Progenitor cell of endocrine pancreas (in vitro differentiated cells): ENCODE measurements at places on chromosomes 2 and 18.
A peak's percentile ranks its signal among the peaks of the same experiment; 100 is the strongest.

DNA sequence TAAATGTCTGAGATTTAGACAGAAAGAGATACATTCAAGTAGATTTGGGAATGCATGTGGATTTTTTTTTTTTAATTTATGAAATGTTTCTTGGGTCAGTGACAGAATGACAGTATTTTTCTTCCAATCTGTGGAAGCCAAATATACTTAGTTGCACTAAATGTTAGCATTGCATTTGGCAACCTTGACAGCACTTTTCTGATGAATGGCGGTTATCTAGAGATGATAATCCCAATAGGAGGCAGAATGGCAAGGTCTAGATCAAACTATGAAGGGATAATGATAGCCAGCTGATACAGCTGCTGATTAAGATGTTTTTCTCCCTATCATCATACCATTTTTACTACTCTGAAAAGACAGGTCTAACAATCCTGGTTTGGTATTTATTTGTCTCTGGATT, 174.5 kb upstream of the STON1 start:
- no peak for DNase-seq
- peaks cover 10% of the 10 kb centered on the region for H3K4me1 ChIP-seq
- peaks cover 29% of the 10 kb centered on the region for H3K36me3 ChIP-seq
- no peak overlapping the region for H3K4me3 ChIP-seq
- H3K27me3 ChIP-seq = no peaks in the 10 kb centered on the region
- no peak overlapping the region for H3K27ac ChIP-seq

DNA sequence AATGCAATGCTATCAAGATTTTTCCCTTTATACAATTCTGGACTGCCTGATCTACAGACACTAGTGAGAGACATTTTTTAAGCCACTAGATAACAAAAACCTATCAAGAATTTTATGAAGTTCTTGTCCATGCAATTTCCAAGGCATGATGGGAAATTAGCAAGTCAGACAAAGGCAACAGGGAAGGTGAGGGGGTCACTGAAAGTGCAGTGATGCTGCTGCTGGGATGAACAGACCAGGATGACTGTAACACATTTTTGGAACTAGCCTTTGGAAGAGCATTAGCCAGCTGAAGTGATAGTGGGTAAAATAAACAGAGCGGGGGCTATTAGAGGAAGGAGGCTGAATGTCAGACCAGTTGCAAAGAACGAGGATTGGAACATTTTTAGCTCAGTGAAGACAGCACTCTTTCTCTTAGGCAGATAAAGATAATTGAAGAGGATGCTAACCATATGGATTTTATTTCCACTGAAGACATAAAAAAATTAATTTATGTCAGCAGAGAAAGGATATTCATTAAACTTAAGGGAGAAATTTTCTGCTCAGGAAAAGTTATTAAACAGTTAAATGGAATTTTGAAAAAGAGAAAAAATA, 17.9 kb downstream of the NRXN1 start:
- H3K4me1 ChIP-seq = peaks cover 25% of the 10 kb centered on the region
- no peaks in the 10 kb centered on the region for H3K27me3 ChIP-seq
- no peaks in the 10 kb centered on the region for H3K36me3 ChIP-seq
- H3K27ac ChIP-seq = no peak overlapping the region

DNA sequence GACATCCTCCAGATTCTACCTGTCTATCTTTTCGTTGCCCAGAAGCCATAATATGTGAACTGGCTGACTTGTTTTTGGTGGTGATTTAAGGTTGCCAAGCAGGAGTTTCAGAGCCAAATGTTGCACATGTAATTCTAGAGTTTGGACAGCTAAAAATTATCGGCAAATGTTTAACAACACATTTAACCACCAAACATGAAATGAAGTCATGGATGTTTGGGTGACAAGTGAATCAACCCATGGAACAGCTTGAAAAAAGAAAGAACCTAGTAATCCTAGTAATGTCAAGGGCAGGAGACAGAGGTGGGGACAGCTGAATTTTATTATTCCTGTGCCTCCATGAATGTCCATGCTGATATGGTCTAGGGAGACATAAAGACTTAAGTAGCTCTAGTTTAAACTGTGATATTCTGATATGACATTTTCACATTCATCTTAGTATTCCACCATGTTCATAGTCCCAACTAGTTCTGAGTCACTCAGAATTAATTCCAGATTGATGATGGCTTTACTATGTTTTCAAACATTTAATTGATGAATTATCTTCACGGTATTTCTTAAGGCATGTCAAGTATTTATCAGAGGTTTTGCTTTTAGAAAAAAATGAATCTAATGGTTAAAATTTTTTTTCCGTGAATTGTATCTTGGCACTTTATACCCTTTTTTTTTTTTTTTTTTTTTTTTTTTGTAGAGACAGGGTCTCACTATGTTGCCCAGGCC, 101.7 kb downstream of the SOCS6 start:
- no peak overlapping the region for H3K4me3 ChIP-seq
- H3K27me3 ChIP-seq = no peaks in the 10 kb centered on the region
- H3K4me1 ChIP-seq = peaks cover 5% of the 10 kb centered on the region
- no peaks in the 10 kb centered on the region for H3K36me3 ChIP-seq
- no peak for DNase-seq
- H3K27ac ChIP-seq = no peak overlapping the region

- no peak overlapping the region for H3K4me3 ChIP-seq
- no peak overlapping the region for H3K27ac ChIP-seq
- peaks cover 36% of the 10 kb centered on the region for H3K27me3 ChIP-seq
- DNase-seq = no peak
Measured at GRCh38 chr2:216341121-216341520, 31.2 kb downstream of the MARCHF4 start.

DNA sequence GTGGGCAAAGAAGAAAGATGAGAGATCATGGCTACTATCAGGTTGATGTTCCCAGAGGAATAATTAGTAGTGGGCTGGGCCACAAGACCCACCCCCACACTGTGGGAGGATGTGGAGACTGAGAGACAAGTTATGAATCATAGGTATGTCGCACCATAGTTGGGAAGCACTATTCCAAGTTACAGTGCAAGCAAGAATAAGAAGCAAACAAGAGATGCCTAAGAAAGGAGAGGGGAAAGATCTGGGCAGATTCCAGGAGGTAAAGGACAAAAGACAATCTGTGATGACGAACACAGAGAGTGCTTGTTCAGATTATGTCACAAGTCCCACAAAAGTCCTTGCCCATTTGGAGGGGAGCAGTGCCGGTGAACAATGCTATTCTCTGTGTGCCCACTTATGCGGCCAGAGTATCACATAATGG, 56.6 kb downstream of the FAM228A start:
- no peak for DNase-seq
- no peak overlapping the region for H3K27ac ChIP-seq
- H3K27me3 ChIP-seq = no peaks in the 10 kb centered on the region

DNA sequence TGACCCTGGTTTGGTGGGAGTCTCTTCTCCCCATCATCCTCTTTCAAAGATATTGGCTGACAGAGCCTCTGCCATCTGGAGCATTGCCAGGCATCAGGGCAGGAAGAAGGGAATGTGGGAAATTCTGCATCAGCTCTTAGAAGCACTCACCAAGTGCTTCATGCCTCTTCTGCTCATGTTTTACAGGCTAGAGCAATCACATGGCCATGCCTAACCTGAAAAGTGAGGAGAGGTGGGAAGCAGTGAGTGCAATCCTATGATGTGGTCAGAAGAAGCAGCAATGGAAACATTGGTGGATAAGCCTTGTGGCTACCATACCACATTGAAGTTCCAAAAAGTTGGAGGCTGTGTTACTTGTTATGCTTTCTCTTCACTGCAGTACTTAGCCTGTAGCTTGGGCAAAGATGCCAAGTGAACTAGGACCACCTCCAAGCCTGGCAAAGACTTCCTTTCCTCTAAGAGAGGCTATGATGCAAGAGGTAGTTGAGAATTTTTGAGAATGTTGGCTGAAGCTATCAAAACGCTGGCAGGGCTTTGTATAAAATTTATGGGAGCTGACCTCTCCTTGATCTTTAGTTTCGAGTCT, 64.1 kb downstream of the BCL2L11 start:
- H3K27me3 ChIP-seq = peaks cover 36% of the 10 kb centered on the region
- H3K36me3 ChIP-seq = no peaks in the 10 kb centered on the region
- H3K4me3 ChIP-seq = no peak overlapping the region

DNA sequence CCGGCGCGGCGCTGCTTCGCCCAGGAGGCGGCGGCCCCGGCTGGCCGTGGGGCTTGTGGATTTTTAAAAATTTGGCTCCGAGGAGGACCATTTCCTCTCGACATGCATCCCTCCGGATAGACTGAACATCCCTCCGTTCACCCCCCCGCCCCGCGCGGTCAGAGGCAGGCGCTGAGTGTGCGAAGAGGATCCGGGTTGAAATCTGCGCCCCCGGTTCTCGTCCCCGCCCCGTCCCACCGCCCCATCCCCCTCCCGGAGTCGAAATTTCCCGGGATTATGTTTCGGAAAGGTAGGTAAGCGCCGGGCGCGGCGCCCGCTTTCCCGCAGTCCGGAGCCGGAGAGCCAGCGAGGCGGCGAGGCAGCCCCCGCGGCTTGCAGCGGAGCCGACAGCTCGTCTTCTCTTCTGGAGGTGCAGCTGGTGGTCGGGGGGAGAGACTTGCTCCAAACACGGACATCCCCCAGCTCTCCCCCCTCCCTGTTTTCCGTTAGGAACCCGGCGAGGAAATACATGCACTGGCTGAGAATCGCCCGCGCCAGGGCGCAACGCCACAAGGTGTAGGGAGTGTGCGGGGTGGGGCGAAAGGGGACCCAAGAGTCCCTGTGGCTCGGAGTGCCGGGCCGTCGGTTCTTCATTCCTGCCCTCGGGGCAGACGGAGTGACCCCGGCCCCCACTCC, at the start of gene PRKCE:
Gene PRKCE, plus strand, starts transcription at position 261 of the 675 bp plus-strand sequence.
- peak within 1 kb of the TSS; percentile 95 for H3K27ac ChIP-seq
- peaks cover 14% of the 10 kb centered on the region for H3K4me1 ChIP-seq
- peak; percentile 15 for DNase-seq

GRCh38 chr18:48680339-48681250, 141.8 kb downstream of the CTIF start:
- H3K27ac ChIP-seq = no peak overlapping the region
- no peaks in the 10 kb centered on the region for H3K36me3 ChIP-seq
- no peaks in the 10 kb centered on the region for H3K4me1 ChIP-seq
- no peak for DNase-seq
- no peaks in the 10 kb centered on the region for H3K27me3 ChIP-seq
- no peak overlapping the region for H3K4me3 ChIP-seq

- no peaks in the 10 kb centered on the region for H3K4me1 ChIP-seq
- no peaks in the 10 kb centered on the region for H3K36me3 ChIP-seq
- no peak overlapping the region for H3K4me3 ChIP-seq
- no peak for DNase-seq
- no peak overlapping the region for H3K27ac ChIP-seq
Measured at GRCh38 chr2:198453866-198454265, 649.5 kb downstream of the PLCL1 start.

- no peak overlapping the region for H3K27ac ChIP-seq
- no peak for DNase-seq
- H3K27me3 ChIP-seq = peaks cover 2% of the 10 kb centered on the region
- no peaks in the 10 kb centered on the region for H3K36me3 ChIP-seq
Measured at GRCh38 chr2:68762665-68763064, 28.1 kb downstream of the ARHGAP25 start.

DNA sequence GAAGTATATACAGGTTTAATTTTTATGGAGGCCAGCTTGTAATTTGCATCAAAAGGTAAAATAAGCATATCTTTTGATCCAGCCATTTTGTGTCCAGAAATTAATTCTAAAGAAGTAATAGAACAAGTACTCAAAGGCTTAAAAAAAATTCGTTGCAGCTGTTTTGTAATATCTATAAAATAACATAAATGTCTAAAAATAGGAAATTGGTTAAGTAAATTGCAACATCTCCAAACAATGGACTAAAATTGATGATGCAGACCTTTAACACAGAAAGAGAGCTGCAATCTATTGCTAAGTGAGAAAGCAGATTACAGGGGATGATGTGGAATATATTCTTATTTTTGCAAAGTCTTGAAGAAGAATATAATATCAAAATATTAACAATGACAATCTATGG, 19.4 kb downstream of the AAK1 start:
- no peaks in the 10 kb centered on the region for H3K27me3 ChIP-seq
- H3K27ac ChIP-seq = no peak overlapping the region
- peaks cover 5% of the 10 kb centered on the region for H3K36me3 ChIP-seq
- no peaks in the 10 kb centered on the region for H3K4me1 ChIP-seq
- DNase-seq = no peak
- H3K4me3 ChIP-seq = no peak overlapping the region

GRCh38 chr18:37516361-37516853, 49.2 kb downstream of the CELF4 start:
- no peaks in the 10 kb centered on the region for H3K36me3 ChIP-seq
- no peak for DNase-seq
- H3K27me3 ChIP-seq = peaks cover 39% of the 10 kb centered on the region

DNA sequence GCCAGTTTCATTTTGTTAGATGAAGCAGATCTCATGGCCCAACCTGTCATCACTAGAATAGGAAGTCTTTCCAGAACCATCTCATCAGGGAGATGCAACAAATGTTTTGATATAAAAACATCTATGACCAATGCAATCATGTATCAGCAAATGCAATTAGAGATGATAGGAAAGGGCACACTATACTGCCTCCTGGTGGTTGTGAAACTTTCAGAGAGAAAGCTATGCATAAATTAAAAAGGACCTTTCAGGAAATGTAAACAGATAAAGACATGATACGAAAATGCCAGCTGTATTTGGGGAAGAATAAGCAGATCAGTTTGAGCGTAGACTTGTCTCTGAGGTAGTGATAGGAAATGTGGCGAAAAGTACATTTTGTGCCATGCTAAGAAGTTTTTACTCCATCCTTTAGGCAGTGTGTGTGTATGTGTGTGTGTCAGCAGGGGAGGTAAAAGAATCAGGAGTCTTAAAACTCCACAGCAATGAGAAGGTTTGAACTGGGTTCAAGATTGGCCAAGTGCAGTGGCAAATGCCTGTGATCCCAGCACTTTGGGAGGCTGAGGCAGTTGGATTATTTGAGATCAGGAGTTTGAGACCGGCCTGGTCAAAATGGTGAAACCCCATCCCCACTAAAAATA, 479.3 kb downstream of the CPS1 start:
- no peak overlapping the region for H3K4me3 ChIP-seq
- H3K4me1 ChIP-seq = peaks cover 20% of the 10 kb centered on the region
- no peaks in the 10 kb centered on the region for H3K27me3 ChIP-seq
- no peak for DNase-seq
- no peak overlapping the region for H3K27ac ChIP-seq

- no peaks in the 10 kb centered on the region for H3K27me3 ChIP-seq
- H3K27ac ChIP-seq = no peak overlapping the region
- no peak overlapping the region for H3K4me3 ChIP-seq
- no peaks in the 10 kb centered on the region for H3K4me1 ChIP-seq
Measured at GRCh38 chr18:57813245-57813644, 10.1 kb upstream of the ATP8B1 start.

GRCh38 chr18:76571689-76572088, 76.6 kb upstream of the ZNF516 start:
- H3K27ac ChIP-seq = no peak overlapping the region
- no peak for DNase-seq
- no peaks in the 10 kb centered on the region for H3K27me3 ChIP-seq
- no peaks in the 10 kb centered on the region for H3K36me3 ChIP-seq
- H3K4me3 ChIP-seq = no peak overlapping the region

DNA sequence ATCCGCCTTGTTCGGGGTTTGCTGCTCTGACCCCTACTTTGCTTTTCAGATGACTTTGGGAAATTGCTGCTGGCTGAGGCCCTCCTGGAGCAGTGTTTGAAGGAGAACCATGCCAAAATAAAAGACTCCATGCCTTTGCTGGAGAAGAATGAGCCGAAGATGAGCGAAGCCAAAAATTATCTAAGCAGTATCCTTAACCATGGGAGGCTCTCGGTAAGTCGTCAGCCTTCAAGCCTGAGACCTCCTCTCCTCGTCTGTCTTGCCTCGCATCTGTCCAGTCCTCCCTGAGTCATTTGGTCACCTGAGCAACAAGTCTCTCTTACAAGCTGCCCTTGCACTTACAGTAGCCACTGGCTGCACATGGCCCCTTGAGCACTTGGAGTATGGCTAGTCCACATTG, 34.7 kb upstream of the MCFD2 start:
- peaks cover 12% of the 10 kb centered on the region for H3K36me3 ChIP-seq
- H3K27me3 ChIP-seq = no peaks in the 10 kb centered on the region
- H3K4me3 ChIP-seq = no peak overlapping the region
- DNase-seq = no peak
- peaks cover 9% of the 10 kb centered on the region for H3K4me1 ChIP-seq
